Mesothelial cell of epicardium (in vitro differentiated cells): ENCODE measurements at places on chromosomes 5 and 9. TPM values are rescaled to one million over a fixed set of nuclear protein-coding genes. Genes with fewer than 3 reads are reported as not detected.

GRCh38 chr5:112356178-112356956 is 62.7 kb downstream of the EPB41L4A start:
- no peaks in the 10 kb centered on the region for H3K27me3 ChIP-seq
- H3K4me3 ChIP-seq = no peak overlapping the region
- DNase-seq = no peak
- H3K27ac ChIP-seq = no peak overlapping the region
- peaks cover 5% of the 10 kb centered on the region for H3K36me3 ChIP-seq

DNA sequence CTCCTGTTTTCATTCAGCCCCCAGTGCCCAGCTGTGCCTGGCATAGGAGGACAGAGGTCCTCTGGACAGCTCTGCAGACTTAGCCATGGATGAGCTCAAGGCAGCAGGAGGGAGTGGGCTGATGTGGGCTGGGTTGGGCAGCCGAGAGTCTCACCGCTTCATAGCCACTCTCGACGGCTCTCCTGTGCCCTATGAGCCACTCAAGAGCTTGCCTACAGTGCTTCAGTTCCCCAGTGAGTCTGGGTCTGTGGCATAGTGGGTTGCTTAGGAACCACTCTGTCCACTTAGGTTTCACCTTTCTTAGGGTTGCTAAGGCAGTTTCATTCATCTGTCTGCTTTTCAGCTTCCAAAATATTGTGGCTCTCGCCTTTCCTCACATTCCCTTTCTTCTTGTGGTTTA is 296.8 kb downstream of the ICE1 start:
- no peaks in the 10 kb centered on the region for H3K4me1 ChIP-seq
- no peak overlapping the region for H3K4me3 ChIP-seq
- H3K36me3 ChIP-seq = no peaks in the 10 kb centered on the region
- DNase-seq = no peak
- peaks cover 8% of the 10 kb centered on the region for H3K27me3 ChIP-seq

Gene TMEM167A
- 97.1 to 110 TPM (median 101 TPM) in 3 replicates for total RNA-seq

DNA sequence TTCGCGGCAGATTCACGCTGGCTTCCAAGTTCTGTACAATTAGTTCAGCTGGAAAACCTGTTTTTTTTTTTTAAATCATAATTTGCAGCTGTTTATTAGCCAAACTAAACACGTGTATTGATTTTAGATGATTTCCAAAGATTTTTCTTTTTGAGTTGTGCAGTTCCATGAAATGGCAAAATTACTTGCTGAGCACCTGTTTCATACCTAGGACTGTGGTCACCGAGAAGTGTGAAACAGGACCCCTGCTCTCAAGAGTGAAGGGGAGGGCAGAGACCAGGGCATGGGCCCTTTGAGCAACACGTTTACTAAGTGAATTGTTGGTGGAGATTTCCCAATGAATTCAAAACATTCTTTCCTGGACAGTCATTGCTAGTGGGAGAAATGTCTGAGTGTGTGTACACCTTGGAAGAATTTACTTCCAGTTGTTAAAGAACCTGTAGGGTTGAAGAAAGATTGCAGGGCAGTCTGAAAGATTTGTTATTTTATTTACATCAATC is 688 bp downstream of the SNX24 start:
- H3K4me1 ChIP-seq = peaks cover 49% of the 10 kb centered on the region
- H3K27me3 ChIP-seq = no peaks in the 10 kb centered on the region
- peaks cover 17% of the 10 kb centered on the region for H3K36me3 ChIP-seq
- peak overlapping the region; percentile 79 for H3K4me3 ChIP-seq
- H3K27ac ChIP-seq = peak overlapping the region; percentile 98
- DNase-seq = no peak

GRCh38 chr9:119164716-119165115 is 204.5 kb downstream of the BRINP1 start:
- peaks cover 5% of the 10 kb centered on the region for H3K4me1 ChIP-seq
- H3K27me3 ChIP-seq = no peaks in the 10 kb centered on the region
- no peak overlapping the region for H3K27ac ChIP-seq
- H3K4me3 ChIP-seq = no peak overlapping the region
- H3K36me3 ChIP-seq = peaks cover 14% of the 10 kb centered on the region

Gene CTXN3
- total RNA-seq = not detected in 3 replicates

Gene RANBP6
- total RNA-seq = 20.5 to 22.0 TPM (median 20.5 TPM) in 3 replicates

GRCh38 chr9:102587281-102587680 is 407.9 kb upstream of the CYLC2 start:
- no peaks in the 10 kb centered on the region for H3K36me3 ChIP-seq
- H3K27ac ChIP-seq = no peak overlapping the region
- H3K27me3 ChIP-seq = peaks cover 2% of the 10 kb centered on the region
- no peaks in the 10 kb centered on the region for H3K4me1 ChIP-seq

Gene GARIN3
- not detected in 3 replicates for total RNA-seq

DNA sequence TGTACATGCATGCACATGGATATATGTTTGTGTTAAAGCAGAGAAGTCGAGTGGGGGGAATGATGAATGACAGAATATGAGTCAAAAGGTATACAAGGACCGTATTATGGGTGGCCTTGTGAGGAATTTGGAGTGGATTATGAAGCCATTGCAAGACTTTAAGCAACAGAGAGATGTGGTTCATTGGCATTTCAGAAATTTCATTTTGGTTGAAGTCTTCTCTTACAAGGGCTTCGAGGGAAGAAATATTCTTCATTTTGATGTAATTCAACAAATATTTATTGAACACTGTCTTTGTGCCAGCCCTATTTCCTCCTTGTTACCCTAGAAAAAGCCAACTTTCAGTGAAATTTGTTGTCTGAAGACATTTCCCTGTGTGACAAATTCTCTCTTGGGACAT is 83.9 kb upstream of the SLCO6A1 start:
- no peak for DNase-seq

GRCh38 chr5:170333161-170333910 is 35.8 kb upstream of the LCP2 start:
- H3K4me3 ChIP-seq = no peak overlapping the region
- H3K27me3 ChIP-seq = peaks cover 1% of the 10 kb centered on the region
- H3K36me3 ChIP-seq = no peaks in the 10 kb centered on the region
- no peak for DNase-seq
- peaks cover 8% of the 10 kb centered on the region for H3K4me1 ChIP-seq
- no peak overlapping the region for H3K27ac ChIP-seq

GRCh38 chr5:58239731-58240130 is 220.2 kb downstream of the PLK2 start:
- no peak overlapping the region for H3K27ac ChIP-seq
- H3K27me3 ChIP-seq = no peaks in the 10 kb centered on the region
- DNase-seq = no peak
- no peaks in the 10 kb centered on the region for H3K36me3 ChIP-seq
- H3K4me3 ChIP-seq = no peak overlapping the region
- peaks cover 10% of the 10 kb centered on the region for H3K4me1 ChIP-seq

Gene CARTPT
- total RNA-seq = not detected in 3 replicates

GRCh38 chr9:1058826-1059487 is 8.8 kb downstream of the DMRT2 start:
- peaks cover 2% of the 10 kb centered on the region for H3K4me1 ChIP-seq
- H3K36me3 ChIP-seq = no peaks in the 10 kb centered on the region
- DNase-seq = no peak
- peaks cover 78% of the 10 kb centered on the region for H3K27me3 ChIP-seq
- H3K27ac ChIP-seq = no peak overlapping the region

Gene PCDHB14
- total RNA-seq = 7.1 to 8.6 TPM (median 7.7 TPM) in 3 replicates

Gene GLRA1
- not detected in 3 replicates for total RNA-seq

- no peaks in the 10 kb centered on the region for H3K36me3 ChIP-seq
- no peak overlapping the region for H3K4me3 ChIP-seq
- no peak for DNase-seq
- peaks cover 95% of the 10 kb centered on the region for H3K27me3 ChIP-seq
- H3K4me1 ChIP-seq = peaks cover 20% of the 10 kb centered on the region
- no peak overlapping the region for H3K27ac ChIP-seq
Observed at GRCh38 chr9:1053282-1053621, 3.1 kb downstream of the DMRT2 start.

Gene STXBP1
- total RNA-seq = 94.9 to 112 TPM (median 105 TPM) in 3 replicates

DNA sequence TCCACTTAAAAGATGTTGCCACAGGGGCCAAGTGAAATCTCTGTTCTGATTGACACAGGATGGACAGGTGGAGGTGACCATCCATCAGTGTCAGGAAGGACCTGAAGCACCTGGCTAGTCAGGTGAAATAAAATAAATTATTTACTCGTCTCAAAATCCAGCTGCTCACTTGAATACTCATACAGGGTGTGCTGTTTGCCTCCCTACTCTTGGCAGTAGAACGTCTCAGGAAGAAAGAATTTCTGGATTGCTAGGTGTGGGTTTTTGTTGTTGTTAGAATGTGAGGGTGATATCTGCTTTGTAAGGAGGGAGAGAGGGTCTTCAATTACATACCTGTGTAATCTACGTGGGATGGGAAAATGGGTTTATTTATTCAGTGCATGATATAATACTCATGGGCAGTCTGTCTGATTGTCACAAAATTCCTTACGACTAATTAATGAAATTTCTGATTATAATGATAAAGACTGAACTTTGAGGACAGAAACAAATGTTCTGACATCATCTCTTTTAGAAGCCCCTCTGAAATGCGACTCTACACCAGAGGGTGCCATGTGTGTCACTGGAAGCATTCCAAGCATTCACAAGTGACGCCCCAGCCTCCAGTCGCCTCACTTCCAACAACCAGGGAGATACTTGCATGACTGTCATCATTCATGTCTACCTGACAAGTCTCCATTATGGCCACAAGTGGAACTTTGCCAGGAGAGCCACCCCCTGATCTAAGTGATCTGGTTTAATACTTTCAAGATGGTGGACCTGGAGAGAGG is 218.4 kb downstream of the GAPVD1 start:
- no peak for DNase-seq
- peaks cover 18% of the 10 kb centered on the region for H3K36me3 ChIP-seq
- H3K27me3 ChIP-seq = no peaks in the 10 kb centered on the region

GRCh38 chr9:104921067-104921741 is 6.8 kb downstream of the ABCA1 start:
- no peaks in the 10 kb centered on the region for H3K36me3 ChIP-seq
- no peak overlapping the region for H3K4me3 ChIP-seq
- no peak overlapping the region for H3K27ac ChIP-seq
- peaks cover 16% of the 10 kb centered on the region for H3K4me1 ChIP-seq
- DNase-seq = no peak

Gene BTNL9
- total RNA-seq = 0.18 TPM in 1 of 3 replicates, not detected in the others

DNA sequence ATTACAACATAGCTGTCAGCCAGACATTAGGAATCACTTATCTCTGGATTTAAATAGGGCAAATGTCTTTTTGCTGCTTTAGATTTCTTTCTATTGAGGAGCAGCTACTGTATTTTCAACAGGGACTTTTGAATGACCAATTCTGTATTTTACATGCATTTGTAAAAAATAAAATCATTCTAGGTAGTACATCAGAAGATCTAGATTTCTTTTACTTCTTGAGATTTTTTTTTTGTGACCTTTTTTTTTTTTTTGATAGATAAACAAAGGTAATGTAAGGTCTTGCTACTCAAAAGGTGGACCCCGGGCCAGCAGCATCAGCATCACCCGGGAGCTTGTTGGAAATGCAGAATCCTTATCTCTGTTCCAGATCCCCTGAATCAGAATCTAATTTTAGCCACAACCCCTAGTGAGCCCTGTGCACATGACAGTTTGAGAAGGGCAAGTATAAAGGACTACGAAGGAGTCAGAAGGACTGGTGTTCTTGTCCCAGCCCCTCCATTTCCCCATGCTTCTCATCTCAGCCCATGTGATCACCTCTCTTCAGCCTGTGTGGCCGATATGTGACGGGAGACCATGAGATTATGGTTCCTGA is 37.7 kb upstream of the CKMT2 start:
- H3K27ac ChIP-seq = no peak overlapping the region
- DNase-seq = no peak
- H3K27me3 ChIP-seq = no peaks in the 10 kb centered on the region
- H3K36me3 ChIP-seq = no peaks in the 10 kb centered on the region

Gene SH2D3C
- total RNA-seq = 3.4 to 3.9 TPM (median 3.7 TPM) in 3 replicates

Gene TGFBI
- total RNA-seq = 339 to 354 TPM (median 345 TPM) in 3 replicates
